ENCODE measurements at places on chromosomes 5 and 9. TPM values are rescaled to one million over a fixed set of nuclear protein-coding genes. Genes with fewer than 3 reads are reported as not detected.

HINT2 gene
- 25.1 TPM for total RNA-seq

ECSCR gene
- total RNA-seq, result 281 TPM

PPP3R2 gene
- not detected for total RNA-seq

C5orf52 gene
- total RNA-seq, result not detected

OBP2B gene
- total RNA-seq, result not detected

EQTN gene
- not detected for total RNA-seq

CTXN3 gene
- not detected for total RNA-seq

PRLR gene
- total RNA-seq, result not detected

MYOT gene
- not detected for total RNA-seq

ORM2 gene
- not detected for total RNA-seq

RPL12 gene
- 727 TPM for total RNA-seq

AHRR gene
- total RNA-seq, result 3.5 TPM

OTULINL gene
- 0.49 TPM for total RNA-seq

SPATA31E1 gene
- total RNA-seq, result not detected

DNAJC18 gene
- total RNA-seq, result 8.9 TPM

DDX4 gene
- total RNA-seq, result not detected

PCDHB2 gene
- 2.3 TPM for total RNA-seq

GABRA1 gene
- not detected for total RNA-seq

EPB41L4A gene
- total RNA-seq, result 44.6 TPM

WDR38 gene
- total RNA-seq, result not detected

CEL gene
- 0.44 TPM for total RNA-seq

GM2A gene
- total RNA-seq, result 15.4 TPM

RNF183 gene
- not detected for total RNA-seq

FOXD1 gene
- 0.16 TPM for total RNA-seq

BAAT gene
- under 0.01 TPM for total RNA-seq

PLEKHG4B gene
- not detected for total RNA-seq

PPP2R2B gene
- not detected for total RNA-seq

APBA1 gene
- 33.0 TPM for total RNA-seq

MACIR gene
- 6.0 TPM for total RNA-seq

RIMOC1 gene
- total RNA-seq, result 7.8 TPM

SEMA5A gene
- total RNA-seq, result 0.31 TPM

GNG10 gene
- total RNA-seq, result 50.2 TPM

TEX48 gene
- not detected for total RNA-seq

PRXL2C gene
- 20.6 TPM for total RNA-seq

FOXD4 gene
- total RNA-seq, result 0.25 TPM

TMEM252 gene
- not detected for total RNA-seq

MTREX gene
- 70.3 TPM for total RNA-seq

RASEF gene
- not detected for total RNA-seq

SLCO4C1 gene
- not detected for total RNA-seq

SLC25A2 gene
- total RNA-seq, result 0.16 TPM

Data from bladder microvascular endothelial cell (primary cell).